PC-3 (cell line): ENCODE measurements at places on chromosomes 16 and 17.
A peak's percentile ranks its signal among the peaks of the same experiment; 100 is the strongest.

- peak; percentile 73 for DNase-seq
These were observed 3.7 kb downstream of the TMC8 start for GRCh38 chr17:78133971-78134898.

GRCh38 chr17:62188713-62189112 is 123.6 kb upstream of the MED13 start:
- peak; percentile 77 for DNase-seq

DNA sequence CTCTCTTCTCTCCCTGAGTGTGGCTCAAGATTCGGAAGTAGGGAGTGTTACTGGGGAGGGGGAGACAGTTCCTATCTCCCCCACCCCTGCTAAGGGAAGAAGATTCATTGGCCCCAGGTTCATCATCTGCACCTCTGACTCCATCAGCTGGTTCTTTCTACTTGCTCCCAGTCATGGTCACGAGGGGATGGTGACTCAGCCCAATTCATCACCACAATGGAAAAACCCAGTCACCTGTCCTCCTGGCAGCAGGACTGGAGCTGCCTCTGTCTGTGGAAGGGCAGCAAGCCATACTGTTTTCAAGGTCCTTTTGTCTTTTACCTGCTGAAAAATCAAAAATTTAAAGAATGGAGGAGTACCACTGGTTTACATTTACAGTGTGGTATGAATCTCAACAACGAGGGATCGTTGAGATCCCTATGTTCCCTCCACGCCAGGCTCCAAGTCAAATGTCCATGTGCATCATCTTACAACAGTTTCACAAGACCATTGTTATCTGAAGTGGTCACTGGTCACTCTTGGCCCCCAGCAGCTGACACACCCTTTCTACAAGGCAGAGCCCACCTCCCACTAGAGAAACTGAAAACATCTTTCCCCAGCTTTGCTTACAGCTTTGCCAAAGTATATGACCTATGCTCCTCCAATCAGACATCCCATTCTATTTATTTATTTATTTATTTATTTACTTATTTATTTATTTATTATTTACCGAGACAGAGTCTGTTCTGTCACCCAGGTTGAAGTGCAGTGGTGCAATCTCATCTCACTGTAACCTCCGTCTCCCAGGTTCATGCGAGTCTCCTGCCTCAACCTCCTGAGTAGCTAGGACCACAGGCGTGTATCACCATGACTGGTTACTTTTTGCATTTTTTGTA is 40.4 kb upstream of the NDRG4 start:
- DNase-seq, result peak; percentile 82

DNA sequence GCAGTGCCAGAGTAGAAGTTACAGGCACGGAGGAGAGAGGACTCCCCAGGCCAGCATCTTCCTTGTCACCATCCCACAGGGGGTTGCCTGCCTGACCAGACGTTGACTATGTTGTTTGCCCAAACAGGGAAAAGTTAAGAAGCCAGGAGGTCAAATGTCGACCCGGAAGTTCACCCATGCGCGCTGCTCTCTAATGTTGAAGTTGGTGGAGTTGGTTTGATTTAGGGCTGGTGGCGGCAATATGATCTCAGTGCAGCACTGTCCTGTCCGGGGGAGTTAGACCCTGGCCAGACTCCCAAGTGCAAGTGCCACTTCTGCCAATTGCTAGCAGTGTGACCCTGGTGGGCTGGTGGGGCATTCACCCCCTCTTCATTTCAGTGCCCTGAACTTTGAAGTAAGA is 30.4 kb downstream of the RGS9 start:
- DNase-seq, result no peak

GRCh38 chr17:34259146-34259545 is 4.1 kb downstream of the CCL2 start:
- DNase-seq, result no peak

DNA sequence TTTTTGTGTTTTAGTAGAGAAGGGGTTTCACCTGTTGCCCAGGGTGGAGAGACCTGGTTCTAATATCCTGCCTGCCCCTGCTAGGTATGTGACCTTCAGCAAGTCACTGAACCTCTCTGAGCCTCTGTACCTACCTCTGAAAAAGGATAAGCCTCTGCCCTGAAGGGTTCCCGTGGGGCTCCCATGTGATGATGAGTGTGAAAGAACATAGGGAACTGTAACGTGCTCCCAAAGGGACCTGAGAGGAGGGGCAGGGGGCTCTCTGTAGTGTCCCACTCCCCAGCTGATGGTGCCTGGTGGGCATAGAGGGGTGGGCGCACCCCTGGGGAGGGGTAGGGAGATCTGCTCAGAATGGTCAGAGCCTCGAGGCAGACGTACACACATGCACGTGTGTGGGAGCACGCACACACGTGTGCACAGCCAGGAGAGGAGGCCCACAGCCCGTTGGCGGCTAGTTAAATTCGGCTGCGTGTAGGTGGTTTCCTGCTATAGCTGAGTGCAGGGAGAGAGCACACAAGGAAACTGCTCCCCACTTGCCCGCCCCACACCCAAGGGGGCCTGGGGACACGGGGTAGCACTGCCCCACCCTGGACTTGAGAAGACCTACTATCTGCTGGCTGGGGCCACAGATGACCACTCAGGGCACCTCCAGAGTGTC is 6.7 kb downstream of the KCNH4 start:
- no peak for DNase-seq

DNA sequence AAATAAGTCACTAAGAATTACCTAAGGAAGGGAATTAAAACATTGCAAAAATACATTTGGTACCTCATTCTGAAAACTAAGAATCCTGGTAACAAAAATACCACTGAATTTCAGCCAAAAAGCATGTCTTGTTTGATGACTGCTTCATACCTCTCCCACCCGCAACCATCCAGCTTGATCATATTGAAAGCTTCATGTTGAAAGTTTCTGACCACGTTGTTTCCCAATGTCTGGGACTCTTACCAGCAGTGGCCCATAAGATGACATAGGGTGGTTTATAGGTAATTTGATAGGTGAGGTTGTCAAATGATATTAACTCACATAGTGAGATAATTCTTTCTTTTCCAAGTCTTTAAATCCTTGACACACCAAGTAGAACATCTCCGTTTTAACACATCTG is 139.3 kb downstream of the CDH11 start:
- no peak for DNase-seq

DNA sequence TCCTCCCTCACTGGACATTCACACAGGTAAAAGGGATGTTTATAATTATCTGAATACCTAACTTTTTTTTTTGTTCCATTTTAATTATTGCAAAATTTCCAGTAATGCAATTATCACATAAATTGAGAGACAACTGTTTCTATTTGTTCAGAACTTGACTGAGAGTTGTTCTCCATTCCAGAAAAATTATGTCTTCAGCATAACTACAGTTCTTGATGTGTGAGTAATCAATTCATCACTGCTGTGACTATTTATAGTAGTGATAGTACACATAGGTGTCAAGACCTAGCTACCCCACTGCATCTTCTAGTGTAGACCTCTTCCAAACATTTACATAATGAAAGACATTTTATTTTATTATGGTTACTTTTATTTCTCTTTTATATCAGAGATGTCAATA is 5.8 kb upstream of the TNRC6A start:
- DNase-seq, result peak; percentile 40

DNA sequence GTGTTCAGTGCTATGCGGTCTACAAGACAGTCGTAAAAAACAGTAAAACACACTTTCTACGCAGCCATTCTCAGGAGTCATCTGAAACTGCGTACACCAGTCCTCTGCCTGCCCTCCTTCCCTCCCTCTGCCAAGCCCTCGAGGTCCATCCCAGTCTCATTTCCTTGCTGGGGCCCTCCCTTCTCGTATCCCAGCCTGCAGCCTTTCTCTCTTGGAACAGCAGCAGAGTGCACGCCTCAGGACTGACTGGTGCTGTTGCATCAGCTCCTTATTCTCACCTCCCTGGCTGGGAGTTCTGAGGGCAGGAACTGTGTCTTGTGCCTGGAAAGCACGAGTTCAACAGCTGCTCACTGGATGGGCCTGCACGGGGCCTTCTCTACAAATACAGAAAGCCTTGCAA is 12.5 kb downstream of the FAHD1 start:
- DNase-seq, result no peak

GRCh38 chr16:88286301-88286923 is 96.3 kb upstream of the ZNF469 start:
- DNase-seq, result no peak

DNA sequence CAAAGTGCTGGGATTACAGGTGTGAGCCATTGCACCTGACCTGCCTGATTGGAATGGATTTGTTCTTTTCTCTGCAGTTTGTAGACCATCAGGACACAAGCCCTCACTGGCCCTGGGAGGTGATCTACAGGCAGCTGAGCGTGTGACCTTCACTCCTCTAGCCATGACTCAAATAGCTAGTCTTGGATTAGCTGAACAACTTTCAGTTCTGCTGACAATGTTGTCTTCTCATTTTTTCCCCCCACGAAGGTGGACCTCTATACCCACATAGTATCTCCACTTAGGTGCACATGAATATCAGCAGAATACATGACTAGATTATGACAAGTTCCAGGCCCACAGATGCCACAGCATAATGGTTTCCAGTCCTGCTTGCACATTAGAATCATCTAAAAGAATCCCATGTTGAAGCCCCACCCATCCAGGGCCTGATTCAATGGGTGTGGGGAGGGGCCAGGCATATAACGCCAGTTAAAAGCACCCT is 36.8 kb downstream of the HS3ST3B1 start:
- no peak for DNase-seq

DNA sequence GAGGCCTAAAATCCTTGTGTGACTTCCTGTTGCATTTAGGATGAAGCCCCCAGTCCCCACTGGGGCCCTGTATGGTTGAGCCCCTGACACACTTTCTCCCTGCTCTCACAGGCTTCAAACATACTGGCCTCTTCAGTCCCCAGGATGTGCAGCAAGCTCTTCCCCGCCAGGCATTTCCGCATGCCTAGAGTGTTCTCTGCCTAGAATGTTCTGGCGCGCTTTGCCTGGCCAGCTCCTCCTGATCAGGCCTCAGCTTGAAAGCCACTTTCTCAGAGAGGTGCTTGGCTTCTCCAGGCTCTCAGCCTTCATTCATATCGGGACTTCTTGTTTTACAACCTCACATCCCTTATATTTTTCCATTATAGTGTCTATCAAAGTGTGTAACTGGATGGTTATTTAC is 123.7 kb downstream of the SPACA3 start:
- no peak for DNase-seq

DNA sequence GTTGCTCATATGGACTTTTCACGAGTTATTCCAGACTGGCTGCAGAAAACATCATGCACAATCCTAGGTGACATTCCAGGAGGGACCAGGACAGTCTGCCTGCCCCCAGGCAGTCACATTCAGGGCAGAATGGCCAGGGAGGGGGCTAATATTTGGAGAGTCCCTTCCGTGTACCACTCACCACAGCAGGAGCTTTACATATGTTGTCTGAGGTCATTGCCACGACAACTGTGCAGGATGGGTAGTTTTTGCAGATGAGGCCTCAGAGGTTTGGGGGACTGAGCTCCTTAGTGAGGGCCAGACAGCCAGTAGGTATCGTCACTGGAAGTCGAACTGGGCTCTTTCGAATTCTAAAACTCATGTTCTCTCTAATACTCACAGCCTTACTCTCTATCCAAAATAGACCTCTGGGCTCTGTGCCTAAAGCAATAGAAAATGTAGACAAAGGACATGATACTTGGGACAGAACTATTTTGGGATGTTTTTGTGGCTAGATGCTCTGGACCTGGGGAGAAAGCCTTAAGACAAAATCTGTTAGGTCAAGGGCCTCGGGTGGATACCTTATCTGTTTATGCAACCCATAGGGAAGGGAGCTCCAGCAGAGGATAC is 338.5 kb downstream of the MAF start:
- no peak for DNase-seq

DNA sequence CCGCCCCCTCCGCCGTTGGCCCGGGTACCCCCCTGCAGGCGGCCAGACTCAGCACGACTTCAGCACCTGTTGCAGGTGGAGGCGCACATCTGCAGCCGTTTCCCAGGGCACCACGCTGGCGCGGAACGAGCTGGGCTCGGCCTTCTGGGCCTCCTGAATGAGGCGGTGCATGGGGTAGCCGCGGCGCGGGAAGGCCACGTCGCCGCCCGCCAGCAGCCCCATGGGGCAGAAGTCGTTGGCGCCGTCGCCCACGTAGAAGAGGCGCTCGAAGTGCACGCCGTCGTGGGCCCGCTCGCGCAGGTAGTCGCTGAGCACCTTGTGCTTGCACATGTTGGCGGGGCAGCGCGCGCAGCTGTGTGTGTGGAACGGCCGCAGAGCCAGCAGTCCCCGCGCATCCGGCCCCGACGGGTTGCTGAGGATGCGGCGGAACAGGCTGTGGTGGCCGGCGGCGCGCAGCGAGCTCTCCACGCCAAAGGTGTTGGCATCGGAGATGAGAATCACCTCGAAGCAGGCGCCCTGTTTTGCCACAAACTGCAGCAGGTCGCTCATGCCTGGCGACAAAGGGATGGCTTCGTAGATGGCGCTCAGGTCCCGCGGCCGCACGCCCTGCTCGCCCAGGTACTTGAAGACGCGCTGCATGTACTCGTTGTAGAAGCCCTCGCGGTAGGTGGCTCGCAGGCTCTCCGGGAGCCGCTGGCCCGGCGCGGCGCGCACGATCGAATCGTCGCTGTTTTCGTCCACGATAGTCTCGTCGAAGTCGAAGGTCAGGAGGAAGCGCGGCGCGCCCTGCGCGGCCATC is 6.2 kb downstream of the PHOSPHO1 start:
- DNase-seq, result no peak

GRCh38 chr16:84648595-84649510 is 542 bp downstream of the KLHL36 start:
- peak; percentile 26 for DNase-seq

DNA sequence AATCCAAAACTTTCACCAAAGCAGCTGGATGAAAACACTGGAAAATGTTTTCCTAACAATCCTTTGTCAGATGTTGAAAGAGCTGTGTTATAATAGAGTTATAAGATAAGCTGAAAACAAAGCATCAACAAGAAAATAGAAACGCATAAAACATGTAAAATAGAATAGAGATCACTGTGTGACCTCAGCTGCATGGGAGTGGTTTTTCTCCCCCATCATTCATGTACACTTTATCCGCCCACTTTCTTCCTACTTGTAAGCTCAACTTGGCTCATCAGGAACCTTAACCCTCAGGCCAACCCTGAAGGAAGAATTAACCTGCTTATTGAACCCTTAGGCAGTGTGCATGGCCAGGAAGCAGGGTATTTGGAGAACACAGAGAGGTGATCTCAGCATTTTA is 238.5 kb upstream of the PMFBP1 start:
- DNase-seq, result no peak

GRCh38 chr17:53191878-53192277 is 630.8 kb upstream of the KIF2B start:
- no peak for DNase-seq

DNA sequence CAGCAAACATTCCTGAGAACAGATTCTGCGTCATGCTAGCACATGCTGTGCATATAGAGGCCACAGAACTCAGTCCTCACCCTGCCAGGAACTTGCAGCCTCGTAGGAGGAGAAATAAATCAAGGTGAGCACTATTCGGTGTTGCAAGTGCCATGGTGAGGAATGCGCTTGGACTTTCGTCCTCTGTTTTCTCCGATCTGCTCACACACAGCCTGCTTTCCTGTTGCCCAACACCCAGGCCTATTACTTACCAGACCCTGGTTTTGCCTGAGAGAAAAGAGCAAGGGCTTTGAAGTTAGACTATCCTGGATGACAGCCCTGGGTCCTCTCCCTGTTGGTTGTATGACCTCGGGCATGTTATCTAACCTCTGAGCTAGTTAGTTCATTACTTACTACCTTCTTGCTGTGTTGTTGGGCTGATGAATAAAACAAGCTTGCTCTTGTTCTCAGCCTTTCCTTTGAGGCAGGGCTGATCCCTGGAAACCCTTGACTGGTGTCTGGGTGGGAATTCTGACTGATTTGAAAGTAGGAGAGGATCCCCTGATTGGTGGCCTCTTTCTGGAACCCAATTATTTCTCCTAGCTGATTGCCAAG is 2.9 kb downstream of the ACSF2 start:
- DNase-seq, result no peak

GRCh38 chr17:4334332-4334731 is 32.1 kb downstream of the UBE2G1 start:
- DNase-seq, result no peak
